ENCODE measurements at places on chromosomes 4 and X. TPM values are rescaled to one million over a fixed set of nuclear protein-coding genes. Genes with fewer than 3 reads are reported as not detected.

- DNase-seq = no peak
These were observed 20.2 kb upstream of the TMEM184C start for GRCh38 chr4:147596981-147597380.

DNA sequence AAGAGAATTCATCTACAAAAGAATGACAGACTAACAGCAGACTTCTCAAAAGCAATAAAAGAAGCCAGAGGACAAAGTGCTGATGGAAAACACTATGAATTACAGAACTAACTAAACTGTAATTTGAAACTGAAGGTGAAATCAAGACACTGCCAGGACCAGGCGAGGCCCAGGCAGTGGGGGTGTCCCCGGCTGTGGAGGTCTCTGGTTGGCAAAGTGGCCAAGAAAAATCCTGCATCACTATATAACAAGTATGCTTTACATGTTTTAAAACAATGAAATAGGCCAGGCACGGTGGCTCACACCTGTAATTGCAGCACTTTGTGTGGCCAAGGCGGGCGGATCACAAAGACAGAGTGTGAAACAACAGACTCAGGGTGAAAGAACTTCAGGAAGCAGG lies 32.9 kb downstream of the CHM start:
- DNase-seq = no peak

- DNase-seq = no peak
These were observed 245.2 kb upstream of the SMIM31 start for GRCh38 chr4:164508771-164509170.

GRCh38 chrX:22246620-22247019 lies 26.1 kb upstream of the CBLL2 start:
- DNase-seq = no peak

GRCh38 chr4:123359449-123360315 lies 36.9 kb upstream of the SPRY1 start:
- no peak for DNase-seq

- no peak for DNase-seq
These were observed 199.9 kb upstream of the ATP6AP2 start for GRCh38 chrX:40380655-40381488.

DNA sequence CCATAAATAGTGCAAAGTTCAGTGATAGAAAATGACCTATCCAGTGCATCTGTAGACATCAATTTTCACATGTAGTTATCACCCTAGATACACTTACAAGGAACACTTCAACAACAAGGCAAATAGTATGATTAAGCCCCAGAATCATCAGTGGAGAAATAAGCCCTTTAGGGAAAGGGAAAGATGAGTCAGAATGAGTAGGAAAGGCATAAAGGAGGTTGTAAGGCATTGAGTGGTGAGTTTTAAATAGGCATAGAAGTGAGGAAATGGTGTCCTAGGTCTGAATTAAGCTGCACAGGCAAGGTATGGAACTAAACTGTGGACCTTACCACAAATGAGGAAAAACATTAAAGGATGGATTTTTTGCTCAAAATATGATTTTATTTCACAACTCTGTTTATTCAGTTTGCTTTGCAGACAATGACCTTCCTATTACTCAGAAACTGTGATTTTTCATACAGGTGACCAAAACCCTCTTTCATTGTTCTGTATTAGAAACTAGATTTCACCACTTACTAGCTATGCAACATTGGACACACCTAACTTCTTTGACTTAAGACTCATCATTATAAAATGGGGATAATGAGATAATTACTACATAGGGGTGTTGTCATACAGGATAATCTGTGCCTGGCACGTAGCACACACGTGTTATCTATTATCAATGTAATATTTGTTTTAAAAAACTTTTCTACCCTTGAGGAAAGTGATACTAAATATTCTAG lies 57.0 kb upstream of the MAP9 start:
- no peak for DNase-seq

DNA sequence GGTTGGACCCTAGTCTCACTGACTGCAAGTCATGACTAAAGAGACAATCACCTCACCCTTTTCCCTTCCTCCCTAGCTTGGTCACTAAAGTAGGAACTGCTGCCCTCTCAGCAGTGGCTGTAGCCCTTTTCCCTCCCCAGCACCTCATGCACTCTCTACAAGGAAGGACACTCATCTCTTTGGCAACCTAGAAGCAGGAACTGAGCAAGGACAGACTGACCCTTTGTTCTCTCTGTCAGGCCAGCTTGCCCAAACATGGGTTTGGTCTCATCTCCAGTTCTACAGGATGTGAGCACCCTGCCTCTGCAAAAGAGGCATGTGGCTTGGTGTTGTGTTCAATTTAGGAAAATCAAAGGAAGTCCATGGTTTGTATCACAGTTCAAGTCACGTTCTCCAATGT lies 15.8 kb downstream of the LEF1 start:
- DNase-seq = no peak

GRCh38 chrX:18664947-18665346 lies 7.0 kb downstream of the RS1 start:
- no peak for DNase-seq

- peak; percentile 11 for DNase-seq
These were observed 5.2 kb downstream of the GABRA3 start for GRCh38 chrX:152445926-152446325.

GRCh38 chr4:146763560-146763959 lies 124.9 kb downstream of the POU4F2 start:
- DNase-seq = no peak

- DNase-seq = peak; percentile 100
These were observed 19.7 kb downstream of the MAEA start for GRCh38 chr4:1309261-1310010.

GRCh38 chrX:149198980-149199732 lies 305.9 kb downstream of the IDS start:
- DNase-seq = no peak

DNA sequence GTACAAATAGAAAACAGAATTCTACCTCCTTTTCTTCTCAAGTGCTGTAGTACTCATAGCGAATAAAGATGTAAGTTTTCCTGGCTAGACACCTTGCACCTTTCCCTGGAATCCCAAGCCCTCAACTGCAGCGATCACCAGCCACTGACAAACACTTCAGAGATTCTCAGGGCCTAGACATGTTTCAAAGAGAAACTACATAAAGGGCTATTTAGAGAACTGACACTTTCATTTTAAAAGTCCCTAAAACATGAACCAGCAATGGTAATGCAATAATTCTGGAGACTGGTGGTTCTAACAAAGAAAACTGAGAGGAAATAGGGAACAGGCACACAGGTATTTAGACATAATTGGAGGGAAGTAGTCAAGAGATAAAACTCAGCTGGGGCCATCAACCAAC lies 35.7 kb downstream of the FANCB start:
- DNase-seq = no peak

GRCh38 chr4:71239365-71239764 lies 99.5 kb upstream of the SLC4A4 start:
- DNase-seq = no peak

GRCh38 chr4:101283434-101283833 lies 63.9 kb downstream of the PPP3CA start:
- DNase-seq = no peak

DNA sequence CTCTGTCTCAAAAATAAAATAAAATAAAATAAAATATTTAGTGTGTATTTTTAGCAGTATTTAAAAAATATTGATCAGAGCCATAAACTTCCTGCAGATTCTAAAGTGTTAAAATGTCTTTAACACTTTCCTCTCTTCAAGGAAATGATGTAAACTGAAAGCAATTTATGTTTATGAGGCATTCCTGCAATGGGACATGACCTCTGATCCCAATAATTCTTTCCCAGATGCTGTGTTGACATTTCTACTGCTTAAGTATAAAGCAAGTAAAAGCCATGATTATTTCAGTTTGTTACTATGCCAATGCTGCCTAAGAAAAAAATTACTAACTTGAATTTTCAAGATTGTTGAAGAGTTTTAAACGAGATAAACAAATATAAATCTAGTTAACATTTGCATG lies 29.0 kb downstream of the COQ2 start:
- DNase-seq = peak; percentile 58

DNA sequence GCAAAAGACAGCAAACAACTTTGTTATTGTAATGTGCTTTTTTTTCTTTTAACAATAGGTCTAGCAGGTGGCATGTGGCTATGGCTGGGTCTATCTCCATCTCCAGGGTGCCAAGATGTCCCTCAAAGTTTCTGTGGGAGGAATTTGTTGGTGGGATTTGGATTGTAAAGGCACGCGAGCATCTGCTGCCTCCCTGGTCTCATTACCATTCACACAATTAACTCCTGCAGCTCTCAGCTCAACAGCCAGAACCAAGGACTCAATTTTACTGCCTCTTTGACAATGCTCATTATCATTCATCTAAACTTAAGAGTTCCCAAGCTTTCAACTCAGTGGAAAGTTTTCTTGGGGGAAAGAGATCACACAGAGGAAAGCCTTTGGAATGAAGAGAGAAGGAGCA lies 10.9 kb upstream of the PCDH18 start:
- no peak for DNase-seq

- no peak for DNase-seq
These were observed 23.6 kb upstream of the GJB1 start for GRCh38 chrX:71199252-71200008.

- no peak for DNase-seq
These were observed 6.6 kb upstream of the TMEM128 start for GRCh38 chr4:4254666-4255065.

- DNase-seq = no peak
These were observed 93.0 kb downstream of the SPIN4 start for GRCh38 chrX:63258144-63258543.

DNA sequence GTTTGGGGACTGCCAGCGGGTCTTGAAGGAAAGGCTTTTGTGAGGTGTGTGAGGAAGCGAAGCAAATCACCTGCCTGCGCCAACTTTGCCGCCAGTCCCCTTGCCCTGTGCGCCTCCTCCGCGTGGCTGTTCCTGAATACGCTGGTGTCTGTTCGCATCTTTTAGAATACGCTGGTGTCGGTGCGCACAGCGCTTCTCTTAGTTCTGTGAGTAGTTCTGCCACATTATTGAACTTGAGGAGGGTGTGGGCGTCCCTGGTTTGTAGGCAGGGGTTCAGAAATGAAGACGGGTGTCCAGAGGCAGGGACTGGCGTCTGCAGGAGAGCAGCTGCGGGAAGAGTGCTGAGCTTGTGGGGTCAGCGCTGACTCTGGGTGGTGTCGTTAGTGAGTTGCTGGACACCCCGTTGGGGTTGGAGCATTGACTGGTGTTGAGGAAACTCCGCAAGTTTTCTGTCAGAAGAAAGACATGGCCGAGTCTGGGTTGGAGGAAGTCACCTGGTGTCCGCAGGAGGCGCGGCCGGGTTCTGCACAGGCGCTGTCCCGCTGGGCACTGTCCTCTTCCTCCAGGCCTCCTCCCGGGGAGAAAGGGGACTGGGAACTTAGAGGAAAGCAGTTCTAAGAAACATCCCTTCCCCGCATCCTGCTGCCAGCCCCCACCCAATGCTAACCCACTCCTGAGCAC lies 930 bp downstream of the ZNF718 start:
- DNase-seq = peak; percentile 65

- DNase-seq = no peak
These were observed 100.8 kb downstream of the ARSJ start for GRCh38 chr4:113878668-113879067.

DNA sequence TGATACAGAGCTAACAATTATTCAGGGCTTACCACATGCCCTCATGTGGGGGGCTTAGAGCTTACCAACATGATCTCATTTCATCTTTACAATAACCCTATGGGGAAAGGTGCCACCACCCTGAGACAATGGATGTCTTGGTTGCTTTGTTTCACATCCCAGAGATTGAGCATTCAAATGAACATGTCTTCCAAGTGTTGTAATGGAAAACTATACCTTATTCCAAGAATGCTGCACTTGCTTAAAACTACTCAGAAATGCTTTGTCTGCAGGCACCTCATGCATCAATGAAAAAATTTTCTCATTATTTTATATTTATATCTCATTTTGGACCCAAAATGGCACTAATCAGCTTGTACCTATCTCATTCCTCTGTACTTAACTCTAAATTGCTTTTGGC lies 34.6 kb downstream of the BCLAF3 start:
- DNase-seq = no peak

- no peak for DNase-seq
These were observed 149.5 kb downstream of the NR3C2 start for GRCh38 chr4:148292686-148293085.

DNA sequence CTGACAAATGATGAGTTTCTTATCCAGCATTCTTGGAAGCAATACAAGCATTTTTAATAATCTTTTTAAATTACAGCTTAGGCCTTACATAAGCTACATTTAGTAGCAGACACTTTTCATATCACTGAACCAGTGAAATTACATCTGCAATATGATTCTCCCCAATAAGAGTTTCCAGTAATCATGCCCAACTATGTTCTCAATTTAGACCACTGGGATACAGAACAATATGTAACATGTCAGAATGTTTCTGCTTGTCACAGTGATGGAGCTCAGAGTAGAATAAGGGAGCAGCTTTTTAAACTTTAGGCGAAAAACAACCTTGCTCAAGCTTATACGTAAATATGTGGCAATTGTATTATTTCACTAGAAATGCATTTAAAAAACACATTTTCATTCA lies 1132.2 kb downstream of the FAT4 start:
- DNase-seq = no peak

DNA sequence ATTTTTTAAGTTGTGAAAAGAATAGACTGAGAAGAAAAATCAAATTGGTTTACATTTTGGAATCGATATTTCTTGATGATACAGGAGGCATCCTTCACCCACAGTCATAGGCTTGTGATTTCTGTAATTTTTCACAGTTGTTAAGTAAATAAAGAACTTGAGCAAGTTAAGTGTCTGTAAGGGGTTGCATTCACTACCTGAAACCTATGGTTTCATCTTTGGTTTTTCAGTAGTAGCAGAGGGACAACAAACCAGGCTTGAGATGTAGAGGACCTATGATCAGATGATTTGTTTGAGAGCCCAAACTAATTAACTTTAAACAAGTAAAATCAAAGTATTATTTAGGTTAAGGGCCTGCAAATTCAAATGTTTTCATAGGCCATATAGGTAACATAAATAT lies 175.6 kb downstream of the KLHL4 start:
- no peak for DNase-seq

DNA sequence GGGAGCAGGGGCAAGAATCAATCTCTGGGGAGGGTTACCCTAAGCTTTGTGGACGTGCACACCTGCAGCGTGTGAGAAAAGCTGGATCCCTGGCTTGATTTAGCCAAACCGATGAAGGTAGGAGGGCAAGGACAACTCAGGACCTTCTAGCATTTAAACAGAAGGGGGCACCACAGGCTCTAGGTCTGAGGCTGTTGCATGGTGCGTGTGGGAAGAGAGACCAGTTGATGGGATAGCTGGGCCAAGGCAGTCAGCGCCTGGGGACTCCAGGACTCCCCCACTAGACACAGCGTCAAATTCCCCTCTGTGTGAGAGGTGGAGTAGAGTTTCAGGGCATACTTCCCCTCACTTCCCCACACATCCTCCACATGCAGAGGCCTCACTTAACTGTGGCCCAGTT lies 4.3 kb downstream of the GABRQ start:
- DNase-seq = peak; percentile 79

GRCh38 chr4:87005690-87006425 lies 71.0 kb downstream of the AFF1 start:
- no peak for DNase-seq

MBNL3 gene
- 2.9 TPM for total RNA-seq

SPIN2A gene
- total RNA-seq = 0.59 TPM

RASL11B gene
- total RNA-seq = under 0.01 TPM

OCIAD2 gene
- total RNA-seq = 8.0 TPM

BEX5 gene
- total RNA-seq = not detected

HOPX gene
- total RNA-seq = 0.29 TPM

P2RY10 gene
- not detected for total RNA-seq

IRS4 gene
- not detected for total RNA-seq

NSDHL gene
- 18.9 TPM for total RNA-seq

ZNF630 gene
- total RNA-seq = 2.1 TPM

SLC34A2 gene
- total RNA-seq = not detected
